ENCODE measurements at places on chromosomes 16 and 17.

- DNase-seq: no peak
Measured at GRCh38 chr17:170130-170670, 11.2 kb downstream of the DOC2B start.

- peak; percentile 50 for DNase-seq
Measured at GRCh38 chr16:85258629-85259028, 146.4 kb upstream of the CIBAR2 start.

DNA sequence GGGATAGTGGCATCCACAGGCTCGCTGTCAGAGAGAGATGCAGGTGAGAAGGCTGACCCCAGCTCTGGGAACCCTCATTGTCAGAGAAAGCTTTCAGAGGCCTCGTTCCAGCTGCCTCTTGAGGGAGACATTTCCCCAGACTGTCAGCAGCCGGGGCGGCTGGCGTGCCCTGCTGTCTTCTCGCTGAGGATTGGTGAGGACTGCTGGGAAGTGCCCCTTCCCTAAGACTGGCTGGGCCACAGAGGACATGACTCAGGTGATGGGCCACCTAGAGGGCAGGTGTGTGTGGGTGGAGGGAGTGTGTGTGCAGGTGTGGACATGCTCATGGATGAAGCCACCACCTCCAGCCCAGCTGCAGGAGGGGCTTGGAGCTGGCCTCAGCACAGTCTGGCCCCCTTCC lies 25.3 kb downstream of the SPACA3 start:
- DNase-seq: no peak

- no peak for DNase-seq
Measured at GRCh38 chr17:3594976-3595375, 14.2 kb downstream of the TRPV1 start.

DNA sequence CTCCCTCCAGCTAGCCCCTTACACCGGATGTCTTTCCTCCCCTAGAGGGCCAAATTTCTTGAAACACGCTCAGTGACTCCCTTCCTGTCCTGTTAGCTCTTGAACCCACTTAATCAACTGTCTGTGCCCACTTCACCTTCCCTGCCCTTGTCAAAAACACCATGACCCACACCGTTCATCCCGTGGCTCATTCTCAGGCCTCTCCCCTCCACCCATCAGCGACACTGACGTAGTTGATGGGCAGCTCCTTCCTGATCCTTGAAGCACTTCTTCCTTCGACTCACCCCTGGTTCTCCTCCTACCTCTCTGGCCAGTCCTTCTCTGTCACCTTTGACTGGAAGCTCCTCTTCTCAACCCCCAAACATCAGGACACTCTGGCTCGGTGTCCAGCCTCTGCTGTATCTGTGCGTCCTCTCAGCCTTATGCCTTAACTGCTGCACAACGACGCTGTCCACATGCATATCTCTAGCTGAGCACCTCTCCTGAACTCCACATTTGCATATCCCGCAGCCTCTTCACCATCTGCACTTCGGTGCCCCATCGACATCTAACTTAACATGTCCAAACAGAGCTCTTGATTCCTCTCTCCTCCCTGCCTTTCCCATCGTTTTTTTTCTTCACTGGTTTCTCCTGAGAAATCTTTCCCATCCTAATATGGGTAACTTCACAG lies 39.3 kb upstream of the CCDC182 start:
- DNase-seq: no peak

DNA sequence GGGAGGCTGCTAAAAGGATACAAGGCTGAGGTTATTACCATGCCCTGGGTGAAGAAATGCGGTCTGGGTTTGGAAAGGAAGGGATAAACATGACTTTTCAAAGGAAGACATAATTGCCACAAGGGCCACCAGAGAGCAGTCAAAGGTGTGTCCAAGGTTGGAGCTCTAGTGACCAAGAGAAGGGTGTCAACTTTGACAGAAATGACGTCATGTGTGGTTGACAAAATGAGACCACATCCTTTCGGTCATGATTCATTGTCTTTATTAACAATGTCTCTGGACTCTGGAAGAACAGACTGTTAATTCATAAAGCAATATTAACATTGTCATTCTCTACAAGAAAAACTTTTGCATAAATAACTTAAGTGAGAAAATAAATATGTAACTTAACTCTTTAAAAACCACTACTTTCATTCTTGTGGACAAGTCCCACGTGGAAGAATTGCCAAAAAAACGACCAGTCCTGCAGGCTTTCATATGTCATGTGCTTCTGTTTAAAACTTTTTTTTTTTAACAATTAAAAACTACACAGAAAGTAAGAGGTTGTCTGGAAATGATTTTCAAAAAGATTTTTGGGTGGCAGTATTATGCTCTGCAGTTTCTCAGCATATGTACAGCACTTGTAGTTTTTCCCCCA lies 5.0 kb downstream of the SOST start:
- no peak for DNase-seq

DNA sequence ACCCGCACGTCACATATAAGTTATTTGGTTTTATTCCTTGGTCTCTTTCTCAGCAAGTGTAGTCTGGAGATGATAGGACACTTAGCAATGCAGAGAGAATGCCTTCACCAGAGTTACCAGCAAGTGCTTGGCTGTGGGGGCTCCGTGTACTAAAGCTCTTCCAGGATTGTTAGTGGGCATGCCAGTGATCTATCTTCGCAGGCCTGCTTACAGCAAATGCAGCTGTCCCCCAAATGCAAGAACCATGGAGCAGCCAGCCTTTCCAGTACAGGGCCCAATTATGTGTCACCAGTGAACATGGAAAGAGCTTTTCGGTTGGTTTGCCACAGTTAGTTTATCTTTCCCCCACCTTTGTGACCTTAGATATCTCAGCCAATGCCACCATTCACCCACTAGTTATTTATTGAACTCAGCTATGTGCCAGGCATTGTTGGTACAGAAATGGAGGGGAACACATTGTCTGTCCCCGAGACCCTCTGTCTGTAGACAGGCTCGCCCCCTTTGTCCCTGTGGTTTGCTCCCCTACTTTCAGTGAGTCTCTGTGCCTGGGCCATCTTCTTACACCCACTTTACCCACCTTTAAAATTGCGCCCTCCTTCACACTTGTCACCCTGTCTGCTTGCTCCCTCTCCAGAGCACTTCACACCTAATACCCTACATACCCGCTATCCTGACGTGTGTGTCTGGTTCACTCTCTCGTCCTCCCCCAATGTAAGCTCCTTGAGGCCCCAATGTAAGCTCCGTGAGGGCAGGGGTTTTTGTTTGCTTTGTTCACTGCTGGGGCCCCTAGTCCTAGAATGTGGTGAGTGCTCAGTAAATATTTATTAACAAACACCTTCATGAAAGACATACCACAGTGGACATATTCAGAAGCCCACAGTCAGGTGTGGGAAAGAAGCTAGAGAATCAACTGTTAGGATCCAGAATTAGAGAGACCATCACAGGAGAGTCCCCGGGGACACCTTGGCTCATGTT lies 13.3 kb downstream of the USP10 start:
- DNase-seq: no peak

DNA sequence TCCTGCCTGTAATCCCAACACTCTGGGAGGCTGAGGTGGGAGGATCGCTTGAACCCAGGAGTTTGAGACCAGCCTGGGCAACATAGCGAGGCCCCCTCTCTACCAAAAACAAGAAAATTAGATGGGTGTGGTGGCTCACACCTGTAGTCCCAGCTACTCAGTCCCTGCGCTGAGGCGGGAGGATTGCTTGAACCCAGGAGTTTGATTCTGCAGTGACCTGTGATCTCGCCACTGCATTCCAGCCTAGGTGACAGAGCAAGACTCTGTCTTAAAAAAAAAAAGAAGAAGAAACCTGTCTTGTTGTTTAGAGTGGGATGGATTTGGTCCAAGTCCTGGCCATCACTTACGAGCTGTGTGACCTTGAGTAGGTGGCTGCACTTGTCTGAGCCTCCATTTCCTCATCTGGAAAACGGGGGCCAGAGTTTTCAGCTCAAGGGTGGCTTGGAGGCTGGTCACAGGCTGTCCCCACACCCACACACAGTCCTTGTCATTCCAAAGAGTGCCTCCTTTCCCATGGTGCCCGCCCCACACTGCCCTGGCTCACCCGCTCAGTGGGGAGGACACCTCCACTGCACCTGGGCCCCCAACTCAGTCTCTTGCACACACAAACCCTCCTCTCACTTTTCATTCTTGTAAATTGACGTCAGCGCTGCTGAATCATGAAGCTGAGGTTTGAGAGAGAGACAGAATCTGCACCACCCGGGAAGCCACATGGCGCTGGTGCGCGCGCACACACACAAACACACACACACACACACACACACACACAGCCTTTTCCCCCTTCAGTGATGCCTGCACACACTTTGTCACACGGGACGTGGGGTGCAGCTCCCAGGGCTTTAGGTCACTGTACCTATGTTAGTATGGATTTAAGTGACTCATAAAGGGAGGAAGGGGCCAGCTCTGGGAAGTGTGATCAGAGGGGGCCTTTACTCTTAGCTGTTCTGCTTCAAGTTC lies 4.2 kb downstream of the SOCS1 start:
- DNase-seq: no peak

- no peak for DNase-seq
Measured at GRCh38 chr16:11985250-11985649, 8.7 kb downstream of the SNX29 start.

- DNase-seq: no peak
Measured at GRCh38 chr16:88202207-88202745, 180.5 kb upstream of the ZNF469 start.

DNA sequence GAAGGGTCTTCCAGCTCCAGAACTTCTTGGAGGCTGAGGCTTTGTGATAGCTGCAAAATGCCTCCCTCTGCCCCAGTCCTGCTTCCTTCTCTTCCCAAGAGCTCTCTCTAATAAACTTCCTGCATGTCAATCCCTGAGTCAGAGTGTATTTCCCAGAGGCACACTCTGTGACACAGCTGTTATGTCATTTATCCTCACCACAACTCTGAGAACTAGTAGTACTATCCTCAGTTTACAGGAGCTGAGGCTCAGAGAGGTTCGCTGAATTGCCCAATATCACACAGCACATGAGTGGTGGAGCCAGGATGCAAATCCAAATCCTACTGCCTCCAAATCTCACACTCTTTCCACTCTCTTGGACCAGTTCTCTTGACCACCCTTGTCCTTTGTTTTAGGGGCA lies 20.0 kb downstream of the UNC45B start:
- no peak for DNase-seq

DNA sequence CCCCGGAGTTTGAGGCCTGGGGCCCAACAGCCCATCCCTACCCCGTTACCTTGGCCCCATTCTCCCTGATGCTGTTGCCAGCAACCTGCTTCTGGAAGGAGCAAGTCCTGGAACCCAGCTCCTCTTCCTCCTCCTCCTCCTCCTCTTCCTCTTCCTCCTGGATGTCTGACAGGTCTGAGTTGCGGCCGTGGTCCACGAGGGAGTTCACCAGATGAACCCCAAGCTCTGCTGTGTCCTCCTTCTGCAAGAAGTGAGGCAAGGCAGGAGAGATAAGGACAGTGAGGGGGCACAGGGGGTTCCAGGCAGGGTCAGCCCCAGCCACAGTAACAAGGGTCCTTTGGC lies 18.7 kb downstream of the TSPOAP1 start:
- DNase-seq: no peak

DNA sequence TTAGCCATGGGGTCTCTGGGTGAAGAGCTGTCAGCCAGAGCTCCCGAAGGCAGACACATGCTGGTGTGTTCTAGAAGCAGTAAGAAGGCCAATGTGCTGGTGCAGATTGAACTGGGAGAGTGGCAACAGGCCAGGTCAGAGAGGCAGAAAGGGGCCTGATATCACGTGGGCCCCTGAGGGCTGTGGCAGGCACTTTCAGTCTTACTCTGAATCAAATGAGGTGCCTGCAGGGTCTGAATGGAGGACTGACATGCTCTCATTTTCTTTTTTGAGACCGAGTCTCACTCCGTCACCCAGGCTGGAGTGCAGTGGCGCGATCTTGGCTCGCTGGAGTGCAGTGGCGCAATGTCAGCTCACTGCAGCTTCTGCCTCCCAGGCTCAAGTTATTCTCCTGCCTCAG lies 293.8 kb downstream of the ABCC12 start:
- DNase-seq: no peak

DNA sequence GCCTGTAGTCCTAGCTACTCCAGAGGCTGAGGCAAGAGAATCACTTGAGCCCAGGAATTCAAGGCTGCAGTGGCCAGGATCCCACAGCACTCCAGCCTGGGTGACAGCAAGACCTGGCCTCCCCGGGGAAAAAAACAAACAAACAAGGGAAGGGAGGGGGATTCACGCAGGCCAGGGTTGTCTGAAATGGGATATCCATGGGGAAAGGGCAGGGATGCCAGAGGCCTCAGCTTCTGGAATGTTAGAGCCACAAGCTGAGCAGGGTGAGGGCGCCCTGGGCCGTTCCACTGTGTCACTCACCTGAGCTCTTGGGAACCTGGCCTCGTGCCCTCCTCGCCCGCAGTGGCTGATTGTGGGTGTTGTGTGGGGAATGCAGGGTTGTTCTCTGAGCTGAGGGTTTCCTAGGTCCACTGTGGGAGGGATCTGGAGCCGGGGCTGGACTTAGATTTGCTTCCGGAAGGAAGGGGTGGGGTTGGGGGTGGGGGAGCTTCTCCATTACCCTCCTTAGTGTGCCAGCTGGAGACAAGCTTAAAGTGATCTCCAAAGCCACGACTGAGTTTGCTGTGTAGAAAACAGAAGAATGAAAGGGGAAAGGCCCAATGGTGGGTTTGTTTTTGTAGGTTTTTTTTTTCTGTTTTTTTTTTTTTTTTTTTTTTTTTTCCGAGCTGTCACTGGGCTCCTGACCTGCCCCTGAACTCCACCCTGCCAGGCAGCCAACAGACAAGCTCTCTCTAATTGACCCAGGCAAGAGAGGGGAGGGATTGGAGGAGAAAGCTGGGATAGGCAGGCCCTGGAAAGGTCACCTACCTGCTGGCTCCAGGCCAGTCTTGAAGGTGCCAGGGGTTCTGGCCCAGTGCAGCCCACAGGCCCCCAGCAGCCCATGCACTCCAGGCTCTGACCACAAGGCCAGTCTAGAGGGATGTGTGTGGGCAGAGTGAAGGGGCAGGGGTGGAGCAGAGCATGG lies at the start of gene SULT1A1:
TSS of gene SULT1A1 (minus strand) at position 414 of the 964 bp plus-strand sequence. CDS start 1,189 bp downstream, outside the sequence.
- no peak for DNase-seq

DNA sequence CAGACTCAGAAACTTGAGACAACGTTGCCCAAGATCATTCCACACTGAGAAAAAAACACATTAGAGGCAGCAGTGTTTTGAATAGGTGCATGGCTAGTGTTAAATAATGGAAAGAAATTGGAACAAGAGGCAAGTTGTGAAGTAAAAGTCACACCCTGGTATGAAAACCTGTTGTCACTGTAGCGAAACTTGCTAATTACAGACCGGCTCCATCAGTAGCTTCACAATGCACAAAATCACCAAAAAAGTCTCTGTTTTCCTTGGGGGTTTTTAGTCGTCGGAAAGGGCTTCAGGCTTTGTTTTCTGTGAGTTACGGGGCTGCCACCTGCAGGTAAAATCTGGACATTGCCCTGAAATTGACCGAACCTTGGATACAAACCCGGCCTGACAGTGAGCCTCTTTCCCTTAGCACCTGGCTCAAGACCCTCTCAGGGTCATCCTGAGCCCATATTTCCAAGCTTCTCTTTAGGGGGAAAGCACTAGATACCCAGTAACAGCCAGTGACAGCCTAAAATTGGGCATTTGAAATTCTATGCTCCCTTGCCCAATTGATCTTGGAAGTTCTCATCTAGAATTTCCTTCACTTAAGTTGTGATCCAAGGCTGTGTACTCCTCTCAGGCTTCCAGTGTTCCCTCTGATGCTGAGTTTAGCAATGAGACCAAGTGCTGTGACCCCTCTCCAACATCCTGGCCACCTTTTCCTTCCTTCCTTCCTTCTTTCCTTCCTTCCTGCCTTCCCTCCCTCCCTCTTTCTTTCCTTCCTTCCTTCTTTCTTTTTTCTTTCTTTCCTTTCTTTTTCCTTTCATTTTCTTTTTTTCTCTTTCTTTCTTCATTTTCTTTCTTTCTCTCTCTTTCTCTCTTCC lies 7.2 kb upstream of the GRB2 start:
- DNase-seq: peak; percentile 46

GRCh38 chr17:29582254-29582765 lies 7.1 kb downstream of the GIT1 start:
- no peak for DNase-seq

GRCh38 chr16:24206926-24207325 lies 49.2 kb upstream of the CACNG3 start:
- no peak for DNase-seq
